HFFc6 (cell line): ENCODE measurements at places on chromosomes 13 and 19. TPM values are rescaled to one million over a fixed set of nuclear protein-coding genes. Genes with fewer than 3 reads are reported as not detected.

GRCh38 chr13:48635478-48635877, 18.3 kb upstream of the CYSLTR2 start:
- no peaks in the 10 kb centered on the region for H3K36me3 ChIP-seq
- DNase-seq = no peak
- no peak overlapping the region for H3K4me3 ChIP-seq

DNA sequence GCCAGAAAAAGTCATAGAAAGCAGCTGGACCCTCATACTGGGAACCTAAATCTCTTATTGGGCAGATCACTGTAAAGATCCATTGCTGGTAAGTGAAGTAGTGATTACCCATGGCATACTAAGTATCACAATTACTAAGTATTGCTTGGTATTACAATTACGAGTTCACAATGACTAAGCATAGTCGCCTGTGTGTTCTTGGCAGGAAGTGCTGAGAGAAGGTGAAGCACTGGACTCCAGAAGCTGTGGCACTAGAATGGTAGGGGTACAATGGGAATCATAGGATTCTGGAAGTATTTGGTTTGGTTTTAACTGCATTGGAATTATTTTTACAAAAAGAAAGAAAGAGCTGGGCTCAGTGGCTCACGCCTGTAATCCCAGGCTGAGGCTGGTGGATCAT, 20.3 kb downstream of the LGALS16 start:
- no peaks in the 10 kb centered on the region for H3K4me1 ChIP-seq
- H3K36me3 ChIP-seq = no peaks in the 10 kb centered on the region
- no peak overlapping the region for H3K27ac ChIP-seq

DNA sequence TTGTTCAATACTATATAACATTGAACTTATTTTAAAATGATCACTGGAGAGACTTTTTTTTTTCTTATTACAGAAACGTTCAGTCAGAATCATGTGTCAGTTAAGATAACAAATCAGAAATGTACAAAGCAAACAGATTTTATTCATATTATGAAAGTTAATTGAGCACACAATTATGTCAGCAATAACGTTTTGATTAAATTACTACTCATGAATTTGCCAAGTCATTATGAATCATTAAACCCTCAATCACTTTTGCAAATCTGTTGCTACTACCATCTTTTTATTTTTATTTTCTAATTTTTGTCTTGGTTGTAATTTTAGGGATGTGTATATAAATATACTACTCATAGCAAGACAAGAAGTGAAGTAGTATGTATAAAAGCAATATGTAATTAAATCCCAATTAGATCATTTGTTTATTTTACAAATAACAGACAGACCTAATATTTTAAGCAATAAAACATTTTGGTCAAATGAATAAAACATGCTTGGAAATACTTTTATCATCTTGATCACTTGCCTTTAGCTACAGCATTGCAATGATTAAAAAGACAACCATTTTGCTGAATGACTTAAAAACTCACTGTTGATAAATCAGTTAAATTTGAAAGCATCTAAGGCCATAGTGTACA, 893.4 kb upstream of the MIR17HG start:
- no peak for DNase-seq
- no peaks in the 10 kb centered on the region for H3K27me3 ChIP-seq
- no peaks in the 10 kb centered on the region for H3K36me3 ChIP-seq
- no peak overlapping the region for H3K4me3 ChIP-seq
- H3K4me1 ChIP-seq = peaks cover 25% of the 10 kb centered on the region

GRCh38 chr19:4568886-4569285, 9.4 kb upstream of the SEMA6B start:
- no peak for DNase-seq
- no peaks in the 10 kb centered on the region; the same call in 1 of the 2 replicates for H3K27me3 ChIP-seq
- no peaks in the 10 kb centered on the region for H3K36me3 ChIP-seq
- H3K4me3 ChIP-seq = no peak overlapping the region

- no peak for DNase-seq
- peaks cover 1% of the 10 kb centered on the region for H3K36me3 ChIP-seq
- H3K4me3 ChIP-seq = no peak overlapping the region
- H3K4me1 ChIP-seq = peaks cover 17% of the 10 kb centered on the region
- peaks cover 36% of the 10 kb centered on the region for H3K27me3 ChIP-seq
These were observed 20.3 kb downstream of the ALOX5AP start for GRCh38 chr13:30755678-30756077.

GRCh38 chr19:58551577-58552471, 3.1 kb downstream of the CHMP2A start:
- peaks cover 43% of the 10 kb centered on the region for H3K36me3 ChIP-seq
- DNase-seq = no peak
- peaks cover 46% of the 10 kb centered on the region for H3K4me1 ChIP-seq
- peaks cover 14% of the 10 kb centered on the region for H3K27me3 ChIP-seq

The LEUTX gene
- not detected in 3 replicates for total RNA-seq

The SPC24 gene
- 24.5 to 49.1 TPM (median 41.5 TPM) in 3 replicates for total RNA-seq

The MCF2L gene
- total RNA-seq = not detected in 3 replicates
